ENCODE measurements at places on chromosomes 16 and 17. TPM values are rescaled to one million over a fixed set of nuclear protein-coding genes. Genes with fewer than 3 reads are reported as not detected.

DNA sequence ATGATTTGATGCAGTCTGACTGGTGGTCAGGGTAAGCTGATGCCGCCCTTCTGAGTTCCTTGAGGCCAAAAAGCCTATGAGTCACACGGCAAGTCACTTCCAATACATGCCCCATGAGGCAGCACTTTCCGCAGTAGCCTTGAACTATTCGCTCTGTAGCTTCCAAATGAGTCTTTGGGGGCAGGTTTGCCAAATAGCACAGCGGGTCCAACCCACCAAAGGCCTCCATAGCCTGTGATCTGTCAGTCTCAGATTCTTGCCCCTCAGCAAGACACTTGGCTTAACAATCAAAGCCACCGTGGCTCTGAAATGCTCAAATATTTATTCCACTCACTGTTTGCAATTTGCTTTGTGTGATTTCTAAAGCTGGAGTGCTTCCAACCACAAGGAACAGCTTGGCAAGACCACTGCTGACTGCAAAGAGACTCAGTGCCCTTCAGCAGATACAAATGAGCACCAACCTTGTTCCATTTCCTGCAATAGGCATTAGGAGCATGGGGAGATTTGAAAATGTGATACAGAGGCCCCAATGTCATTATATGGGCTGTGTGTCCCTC lies 45.4 kb downstream of the CLEC19A start:
- no peak overlapping the region for H3K4me3 ChIP-seq
- no peaks in the 10 kb centered on the region for H3K27me3 ChIP-seq
- peaks cover 4% of the 10 kb centered on the region for H3K4me1 ChIP-seq
- no peak overlapping the region for H3K27ac ChIP-seq
- no peak for DNase-seq
- H3K36me3 ChIP-seq = peaks cover 5% of the 10 kb centered on the region

DNA sequence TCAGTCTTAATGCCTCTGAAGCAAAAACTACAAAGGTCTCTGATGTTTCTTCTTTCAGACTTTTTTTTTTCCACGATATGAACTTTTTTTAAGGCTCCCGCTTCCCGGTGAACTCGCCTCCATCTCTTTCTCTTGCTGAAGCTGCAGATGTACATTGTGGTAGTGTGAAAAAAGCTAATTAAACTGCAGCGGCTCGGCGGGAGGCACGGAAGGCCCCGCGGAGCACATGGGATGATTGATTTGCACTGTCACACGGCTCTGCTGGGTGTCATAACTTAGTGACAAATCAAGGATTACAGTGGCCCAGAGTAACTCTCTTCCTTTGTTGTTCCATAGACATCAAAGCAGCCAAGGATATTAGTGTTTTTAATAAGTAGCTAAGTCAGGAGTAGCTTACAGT lies 196.3 kb downstream of the AXIN2 start:
- DNase-seq = no peak
- no peaks in the 10 kb centered on the region for H3K27me3 ChIP-seq
- H3K36me3 ChIP-seq = no peaks in the 10 kb centered on the region
- no peak overlapping the region for H3K4me3 ChIP-seq
- H3K27ac ChIP-seq = no peak overlapping the region
- H3K4me1 ChIP-seq = 0 out of 2 replicates have a peak, but pooled peaks cover 2% of the 10 kb centered on the region

GRCh38 chr17:62652251-62653001 lies 25.0 kb downstream of the MRC2 start:
- peaks cover 35% of the 10 kb centered on the region for H3K4me1 ChIP-seq
- peaks cover 5% of the 10 kb centered on the region for H3K36me3 ChIP-seq
- H3K4me3 ChIP-seq = peak overlapping the region; percentile 85

DNA sequence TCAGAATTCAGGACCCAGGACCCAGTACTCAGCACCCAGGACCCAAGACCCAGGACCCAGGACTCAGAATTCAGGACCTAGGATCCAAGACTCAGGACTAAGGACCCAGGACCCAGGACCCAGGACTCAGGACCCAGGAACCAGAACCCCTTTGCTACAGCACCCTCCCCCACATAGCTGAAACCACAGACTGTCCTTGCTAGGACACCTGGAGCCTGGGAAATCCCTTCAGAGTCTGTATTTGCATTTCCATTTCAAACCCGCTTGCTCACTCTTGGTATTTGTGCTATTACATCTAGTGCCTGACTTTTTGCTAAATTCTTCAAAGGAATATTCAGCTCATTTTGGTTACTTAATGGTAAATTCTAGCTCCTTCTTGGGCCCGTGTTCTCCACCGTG lies 275.8 kb upstream of the MAF start:
- H3K27me3 ChIP-seq = no peaks in the 10 kb centered on the region
- H3K27ac ChIP-seq = no peak overlapping the region
- DNase-seq = no peak
- H3K36me3 ChIP-seq = no peaks in the 10 kb centered on the region
- no peaks in the 10 kb centered on the region for H3K4me1 ChIP-seq

DNA sequence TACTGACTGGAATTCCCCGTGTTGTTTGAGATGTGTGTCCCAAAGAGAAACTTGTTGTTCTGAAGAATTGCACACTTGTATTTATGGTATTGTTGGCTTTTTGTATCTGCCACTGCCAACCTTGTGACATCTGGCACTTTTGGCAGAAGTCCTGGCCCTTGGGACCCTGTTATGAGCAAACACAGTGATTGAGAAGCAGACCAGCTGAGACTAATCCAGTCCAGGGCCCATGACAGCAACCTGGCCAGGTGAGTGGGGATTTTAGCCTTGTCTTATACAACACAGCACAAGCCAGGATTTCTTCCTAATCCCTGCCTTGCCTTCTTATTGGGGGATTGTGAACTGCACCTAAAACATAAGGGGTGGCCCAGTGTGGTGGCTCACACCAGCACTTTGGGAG lies 80.0 kb downstream of the NTN1 start:
- H3K36me3 ChIP-seq = peaks cover 14% of the 10 kb centered on the region
- H3K4me1 ChIP-seq = peaks cover 19% of the 10 kb centered on the region
- peaks cover 3% of the 10 kb centered on the region for H3K27me3 ChIP-seq
- no peak for DNase-seq

DNA sequence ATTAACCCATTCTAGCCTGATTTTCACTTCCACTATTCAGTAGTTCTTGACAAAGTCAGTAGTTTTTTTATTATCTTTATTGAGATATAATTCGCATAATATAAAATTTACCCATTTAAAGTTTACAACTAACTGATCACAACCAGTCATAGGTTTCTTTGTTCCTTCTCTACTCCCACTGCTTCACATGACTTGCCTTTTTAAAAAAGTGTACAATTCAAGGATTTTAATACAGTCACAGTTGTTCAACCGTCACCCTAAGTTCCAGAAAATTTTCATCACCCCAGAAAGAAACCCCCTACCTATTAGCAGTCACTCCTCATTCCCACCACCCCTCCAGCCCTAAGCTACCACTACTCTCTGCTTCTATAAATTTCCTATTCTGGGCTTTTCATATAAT lies 162.5 kb downstream of the TRIM37 start:
- no peaks in the 10 kb centered on the region for H3K4me1 ChIP-seq
- H3K4me3 ChIP-seq = no peak overlapping the region
- H3K27me3 ChIP-seq = no peaks in the 10 kb centered on the region
- DNase-seq = no peak
- 0 out of 2 replicates have a peak, but pooled peaks cover 6% of the 10 kb centered on the region for H3K36me3 ChIP-seq

- DNase-seq = no peak
- H3K36me3 ChIP-seq = no peaks in the 10 kb centered on the region
- H3K4me1 ChIP-seq = peaks cover 16% of the 10 kb centered on the region
- no peak overlapping the region for H3K27ac ChIP-seq
These were observed 73.7 kb upstream of the MED9 start for GRCh38 chr17:17403065-17403464.

GRCh38 chr16:88020516-88020885 lies 69.3 kb downstream of the BANP start:
- peak overlapping the region; percentile 91 for H3K27ac ChIP-seq
- H3K27me3 ChIP-seq = no peaks in the 10 kb centered on the region
- H3K36me3 ChIP-seq = peaks cover 24% of the 10 kb centered on the region
- DNase-seq = no peak

Gene ALOX12
- total RNA-seq = 1.6 TPM

Gene HBA2
- total RNA-seq = 2.4 TPM

GRCh38 chr17:79361873-79362771 lies 248.7 kb downstream of the RBFOX3 start:
- H3K4me1 ChIP-seq = peaks cover 3% of the 10 kb centered on the region
- DNase-seq = no peak
- no peak overlapping the region for H3K4me3 ChIP-seq
- H3K27me3 ChIP-seq = no peaks in the 10 kb centered on the region

DNA sequence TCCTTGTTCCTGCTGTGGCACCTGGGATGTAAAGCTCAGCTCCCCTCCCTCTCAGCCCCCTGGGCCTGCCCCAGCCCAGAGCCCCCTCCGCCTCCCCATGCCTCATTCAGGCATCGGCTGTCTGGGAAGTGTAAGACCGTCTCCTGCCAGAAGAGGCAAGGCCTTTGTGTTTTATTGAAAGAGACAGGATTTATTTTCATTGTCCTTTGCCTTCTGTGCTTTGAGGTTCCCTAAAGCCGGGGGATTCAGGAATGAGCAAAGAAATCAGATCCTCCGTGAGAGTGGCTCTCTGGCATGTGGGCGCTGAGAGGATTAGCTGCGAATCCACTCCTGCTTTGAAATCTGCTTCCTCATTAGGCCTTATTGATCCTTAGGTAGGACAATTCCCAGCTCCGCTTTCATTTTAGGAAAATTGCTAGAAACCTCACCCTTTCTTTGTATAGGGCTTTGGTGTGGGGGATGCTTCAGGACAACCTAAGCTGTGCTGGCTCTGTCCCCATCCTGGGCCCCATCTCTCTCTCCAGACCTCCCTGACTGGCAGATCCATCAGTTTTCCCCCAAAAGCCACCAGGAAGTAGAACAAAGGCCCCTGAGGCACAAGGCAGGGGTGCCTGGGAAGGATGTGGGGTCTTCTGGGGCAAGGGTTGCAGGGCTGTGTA lies 211.5 kb upstream of the TNRC6C start:
- H3K27me3 ChIP-seq = peaks cover 10% of the 10 kb centered on the region
- no peaks in the 10 kb centered on the region for H3K36me3 ChIP-seq
- H3K4me3 ChIP-seq = no peak overlapping the region
- no peak overlapping the region for H3K27ac ChIP-seq
- H3K4me1 ChIP-seq = peaks cover 40% of the 10 kb centered on the region

Gene GALR2
- 2.0 TPM for total RNA-seq

GRCh38 chr17:64252831-64253230 lies 10.2 kb downstream of the TEX2 start:
- peak overlapping the region; percentile 40 for H3K27ac ChIP-seq
- H3K36me3 ChIP-seq = no peaks in the 10 kb centered on the region
- H3K4me3 ChIP-seq = no peak overlapping the region
- no peaks in the 10 kb centered on the region for H3K4me1 ChIP-seq

GRCh38 chr17:81859906-81860755 lies at the start of gene P4HB:
P4HB (minus strand) TSS chr17:81860535; CDS start chr17:81860471, 64 bp downstream.
- H3K36me3 ChIP-seq = peaks cover 36% of the 10 kb centered on the region
- peak within 1 kb of the TSS; percentile 98 for H3K27ac ChIP-seq
- no peaks in the 10 kb centered on the region for H3K27me3 ChIP-seq
- DNase-seq = no peak

- no peak for DNase-seq
- peaks cover 20% of the 10 kb centered on the region for H3K36me3 ChIP-seq
- peak overlapping the region; percentile 86 for H3K27ac ChIP-seq
- no peaks in the 10 kb centered on the region for H3K27me3 ChIP-seq
- H3K4me3 ChIP-seq = no peak overlapping the region
- H3K4me1 ChIP-seq = peaks cover 33% of the 10 kb centered on the region
These were observed 23.7 kb downstream of the LASP1 start for GRCh38 chr17:38893607-38894006.

Gene BTBD17
- total RNA-seq = 0.94 TPM

All from WTC11 (cell line).